NCI-H510A treated with DMSO at 0.1 percent for 48 hours (cell line): ENCODE measurements at places on chromosomes 6 and 20.

GRCh38 chr6:4224067-4224978 is 88.9 kb upstream of the ECI2 start:
- DNase-seq, result no peak

DNA sequence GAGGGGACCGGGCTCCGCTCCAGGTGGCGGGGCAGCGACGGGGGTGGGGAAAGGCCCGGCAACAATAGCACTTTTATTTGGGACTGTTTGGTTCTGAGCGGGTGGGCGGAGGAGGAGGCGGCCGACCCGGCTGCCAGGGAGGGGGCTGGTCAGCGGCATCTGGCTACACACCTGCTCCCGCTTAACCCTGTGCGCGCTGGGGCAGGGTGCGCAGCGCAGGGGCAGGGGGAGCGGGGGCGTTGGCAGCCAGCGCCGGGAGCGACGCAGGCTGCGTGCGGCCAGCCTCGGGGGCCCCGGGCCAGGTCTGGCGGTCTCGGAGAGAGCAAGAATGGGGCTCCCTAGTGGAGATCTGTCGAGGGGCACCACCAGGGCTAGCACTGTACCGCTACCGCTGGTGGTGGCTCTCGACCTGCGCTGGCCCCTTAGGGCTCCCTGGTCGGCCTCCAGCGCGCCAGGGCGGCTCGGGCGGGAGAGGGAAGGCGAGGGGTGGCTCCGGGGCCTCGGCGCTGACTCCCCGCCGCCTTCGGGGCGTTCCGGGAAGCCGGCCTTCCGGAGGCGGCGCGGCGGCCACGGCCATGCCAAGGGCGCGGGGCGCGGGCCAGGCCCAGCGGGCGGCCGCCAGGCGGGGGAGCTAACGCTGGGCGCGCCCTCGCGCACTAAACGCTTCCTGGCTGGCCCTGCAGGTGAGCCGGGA is 92.4 kb downstream of the NCR2 start:
- DNase-seq, result peak; percentile 81

- no peak for DNase-seq
These were observed 37.1 kb upstream of the B4GALT5 start for GRCh38 chr20:49750611-49751396.

- DNase-seq, result no peak
These were observed 9.1 kb downstream of the ANKRD60 start for GRCh38 chr20:58219342-58219700.

- no peak for DNase-seq
These were observed 85.8 kb upstream of the PREP start for GRCh38 chr6:105488516-105489215.

DNA sequence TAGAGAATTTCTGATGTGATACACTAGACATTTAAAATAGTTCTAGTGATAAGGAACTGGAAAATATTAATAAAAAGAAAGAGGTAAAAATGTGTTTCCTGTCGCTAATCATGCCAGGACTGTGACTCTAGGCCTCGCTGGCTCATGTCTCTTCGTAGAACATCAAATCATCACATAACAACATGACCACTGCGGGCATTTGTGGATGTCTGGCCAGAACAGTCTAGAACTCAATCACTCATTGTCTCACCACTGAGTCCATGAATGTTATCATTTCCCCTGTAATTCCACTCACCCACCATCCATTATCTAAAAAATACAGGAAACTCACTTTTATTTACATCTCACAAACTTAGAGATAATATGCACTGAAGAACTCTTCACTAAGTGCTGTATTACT is 3.4 kb downstream of the HMGN3 start:
- no peak for DNase-seq

GRCh38 chr6:12110523-12111362 is 98.6 kb downstream of the HIVEP1 start:
- DNase-seq, result no peak

GRCh38 chr6:93784794-93785693 is 365.7 kb upstream of the EPHA7 start:
- DNase-seq, result no peak

DNA sequence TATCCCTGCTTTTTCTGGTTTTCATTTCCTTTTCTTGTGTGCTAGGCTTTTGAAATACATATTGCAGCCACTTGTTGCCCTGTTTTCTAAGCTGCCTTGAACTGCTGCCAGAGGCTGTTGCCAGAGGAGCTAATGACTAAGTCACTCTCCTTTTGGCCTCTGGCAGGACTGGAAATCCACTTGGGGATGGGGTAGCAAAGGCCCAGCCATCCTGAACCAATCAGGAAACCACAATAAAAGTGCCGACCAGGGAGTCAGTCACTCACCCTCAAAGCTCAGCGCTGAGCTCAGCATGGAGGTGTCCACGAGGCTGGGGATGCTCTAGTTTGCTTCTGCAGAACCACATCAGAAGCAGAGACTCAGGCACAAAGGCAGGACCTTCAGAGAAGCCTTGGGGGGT is 813.0 kb downstream of the DHX35 start:
- DNase-seq, result peak; percentile 31

DNA sequence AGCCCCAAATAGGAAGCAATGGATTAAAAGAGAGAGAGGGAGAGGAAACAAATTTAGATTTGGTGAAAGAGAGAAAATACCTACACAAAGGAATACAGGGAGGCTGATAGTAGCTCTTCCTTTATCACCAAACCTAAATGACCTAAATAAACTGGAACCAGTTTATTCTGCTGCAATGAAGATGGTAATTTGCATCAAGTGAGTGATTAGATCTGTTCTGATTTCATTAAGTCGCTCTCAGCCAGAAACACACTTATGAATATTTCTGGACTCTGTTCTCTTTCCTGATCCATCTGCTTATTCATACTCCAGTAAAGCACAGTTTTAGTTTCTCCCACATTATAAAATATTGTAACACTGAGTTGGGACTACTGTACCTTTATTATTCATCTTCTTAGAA is 83.4 kb upstream of the BMP5 start:
- no peak for DNase-seq

- no peak for DNase-seq
These were observed 517.5 kb downstream of the TBC1D32 start for GRCh38 chr6:120816794-120817193.

GRCh38 chr20:62603021-62603906 is 39.0 kb upstream of the SLCO4A1 start:
- DNase-seq, result no peak

DNA sequence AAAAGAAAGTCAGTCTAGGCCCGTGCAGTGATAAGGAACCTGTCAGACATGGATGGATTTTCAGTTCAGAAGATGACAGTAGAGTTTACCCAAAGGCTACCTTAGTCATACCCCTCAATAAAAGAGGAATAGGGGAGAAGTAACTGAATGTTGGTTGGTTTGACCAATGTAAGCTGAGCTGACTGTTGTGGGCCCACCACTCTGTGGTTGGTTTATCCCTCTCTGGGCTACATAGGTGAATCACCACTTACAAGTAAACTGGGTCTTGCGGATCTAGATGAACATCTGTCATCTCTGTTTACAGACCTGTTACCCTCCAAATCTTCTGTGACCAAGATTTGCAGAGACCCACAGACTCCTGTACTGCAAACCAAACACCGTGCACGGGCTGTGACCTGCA is 37.2 kb upstream of the MYLK2 start:
- DNase-seq, result no peak

- no peak for DNase-seq
These were observed 230.1 kb downstream of the NFATC2 start for GRCh38 chr20:51312480-51312783.

GRCh38 chr6:136401749-136402148 is 112.1 kb upstream of the BCLAF1 start:
- DNase-seq, result no peak

DNA sequence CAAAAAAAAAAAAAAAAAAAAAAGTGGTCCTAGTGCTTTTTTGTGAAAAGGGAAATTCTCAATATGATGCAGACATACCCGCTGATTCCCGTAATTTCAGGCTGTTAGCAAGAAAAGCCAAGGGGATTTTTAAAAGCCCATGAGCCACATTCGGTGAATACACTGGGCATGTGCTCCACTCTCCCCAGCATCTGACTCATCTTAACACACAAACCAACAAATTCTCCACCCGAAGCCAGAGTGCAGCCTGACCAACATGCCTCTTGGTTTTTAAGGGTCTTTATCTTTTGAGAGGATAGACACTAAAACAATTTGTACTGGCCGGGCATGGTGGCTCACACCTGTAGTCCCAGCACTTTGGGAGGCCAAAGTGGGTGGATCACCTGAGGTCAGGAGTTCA is 45.5 kb upstream of the CD83 start:
- no peak for DNase-seq

DNA sequence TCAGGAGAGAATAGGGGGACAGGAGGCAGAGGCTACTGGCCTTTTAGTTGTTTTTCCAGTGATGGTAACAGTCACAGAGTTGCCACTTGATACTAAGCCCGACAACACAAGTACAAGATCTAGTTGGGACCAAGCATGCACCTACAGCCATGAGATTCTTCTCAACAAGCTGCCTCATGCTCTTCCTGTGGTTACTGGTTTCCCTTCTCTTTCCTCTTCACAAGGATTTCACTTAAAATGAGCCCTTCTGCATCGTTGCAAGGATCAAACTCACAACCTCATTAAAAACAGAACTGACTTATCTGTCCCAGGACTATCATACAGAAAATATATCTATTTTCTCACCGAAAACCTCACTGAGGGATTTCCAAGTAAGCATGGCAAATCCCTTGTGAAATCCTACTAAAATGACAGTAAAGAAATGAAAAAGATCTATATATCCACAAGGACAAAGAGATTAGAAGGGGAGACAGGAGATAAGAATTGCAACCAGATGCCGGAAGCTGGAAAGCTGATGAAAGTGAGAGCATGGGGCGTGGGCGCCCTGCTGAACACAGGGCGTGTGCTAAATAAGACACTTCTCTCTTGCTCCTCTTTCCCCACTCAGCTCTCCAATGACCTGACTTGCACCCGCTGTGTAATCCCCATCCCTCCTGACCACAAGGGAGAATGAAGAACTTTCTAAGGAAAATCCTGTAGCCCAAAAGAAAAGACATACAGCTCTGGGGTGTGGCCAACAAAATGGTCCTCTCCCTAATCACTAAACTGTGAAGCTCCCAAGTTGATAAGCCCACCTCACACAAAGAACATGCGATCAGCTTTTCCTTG is 13.4 kb downstream of the MTFR2 start:
- DNase-seq, result no peak

GRCh38 chr6:22029171-22029570 is 267.7 kb downstream of the PRL start:
- no peak for DNase-seq

- no peak for DNase-seq
These were observed 388.0 kb downstream of the GJA1 start for GRCh38 chr6:121823437-121823851.

- DNase-seq, result no peak
These were observed 200.1 kb downstream of the HIVEP2 start for GRCh38 chr6:142744836-142745235.

- no peak for DNase-seq
These were observed 69.2 kb downstream of the BFSP1 start for GRCh38 chr20:17461941-17462340.

DNA sequence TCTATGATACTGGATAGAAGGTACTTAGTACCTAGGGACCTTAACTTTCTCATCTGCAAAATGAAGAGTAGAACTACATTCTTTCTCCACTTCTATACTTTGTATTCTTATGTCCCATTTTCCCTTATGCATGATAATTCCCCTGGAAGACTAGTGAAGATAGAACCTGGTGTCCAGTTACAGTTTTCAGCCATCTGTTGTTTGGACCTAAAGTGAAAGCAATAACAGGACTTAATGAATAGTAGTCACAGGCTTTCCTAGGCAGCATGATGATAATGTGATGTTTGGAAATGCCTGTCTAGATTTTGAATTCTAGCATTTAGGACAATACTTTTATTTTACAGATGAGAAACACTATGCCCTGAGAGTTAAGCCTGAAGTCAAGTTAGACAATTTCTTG is 153.8 kb downstream of the RIMS1 start:
- peak; percentile 11 for DNase-seq

DNA sequence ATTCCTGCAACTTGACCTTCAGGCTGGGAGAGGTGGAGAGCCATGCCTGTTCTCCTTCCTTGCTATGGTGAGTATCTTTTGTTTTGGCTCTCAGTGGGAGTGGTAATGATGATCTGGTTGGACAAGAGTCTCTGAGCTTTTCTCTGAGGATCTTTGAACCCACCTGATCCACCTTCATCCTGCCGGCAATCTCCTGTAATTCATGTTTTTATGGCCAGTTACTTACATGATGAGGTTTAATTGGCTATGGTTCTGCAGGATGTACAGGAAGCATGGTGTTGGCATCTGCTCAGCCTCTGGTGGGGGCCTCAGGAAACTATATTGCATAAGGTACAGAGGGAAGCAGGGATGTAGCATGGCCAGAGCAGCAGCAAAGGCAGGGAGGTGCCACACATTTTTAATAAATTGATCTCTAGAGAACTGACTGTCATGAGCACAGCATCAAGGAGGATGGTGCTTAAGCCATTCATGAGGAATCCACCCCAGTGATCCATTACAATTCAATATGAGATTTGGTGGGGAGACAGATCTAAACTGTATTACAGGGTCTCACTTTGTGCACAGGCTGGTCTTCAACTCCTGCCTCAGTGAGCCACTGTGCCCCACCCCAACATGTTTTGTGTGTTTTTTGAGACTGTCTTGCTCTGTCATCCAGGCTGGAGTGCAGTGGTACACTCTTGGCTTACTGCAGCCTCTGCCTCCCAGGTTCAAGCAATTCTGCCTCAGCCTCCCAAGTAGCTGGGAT is 10.0 kb downstream of the HSPA1B start:
- DNase-seq, result no peak

GRCh38 chr6:17062871-17063440 is 38.9 kb upstream of the STMND1 start:
- DNase-seq, result no peak
